ENCODE measurements at places on chromosomes 3 and 15.

- no peak for DNase-seq
- H3K36me3 ChIP-seq = no peaks in the 10 kb centered on the region
- no peaks in the 10 kb centered on the region for H3K27me3 ChIP-seq
Observed at GRCh38 chr3:52998771-52999513, 46.9 kb downstream of the SFMBT1 start.

DNA sequence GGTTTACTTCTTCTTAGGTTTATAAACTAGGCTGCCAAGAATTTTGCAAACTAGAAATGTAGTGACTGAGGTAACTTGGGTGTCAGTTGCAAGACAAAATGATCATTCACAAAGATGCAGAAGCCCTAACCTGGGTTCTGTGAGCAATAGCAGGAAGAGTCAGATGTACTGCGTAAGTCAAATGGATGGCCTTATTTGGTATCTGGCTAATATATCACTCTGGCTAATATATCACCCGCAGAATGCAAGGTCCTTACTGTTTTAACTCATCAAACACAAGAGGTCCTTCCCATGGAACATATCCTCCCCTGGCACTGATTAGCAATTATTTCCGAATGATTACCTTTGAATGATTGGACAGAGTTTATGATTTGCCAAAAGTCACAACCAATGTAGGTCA lies 37.4 kb downstream of the RBMS3 start:
- no peak overlapping the region for H3K4me3 ChIP-seq
- no peak overlapping the region for H3K27ac ChIP-seq
- no peaks in the 10 kb centered on the region for H3K36me3 ChIP-seq
- H3K27me3 ChIP-seq = no peaks in the 10 kb centered on the region
- DNase-seq = no peak
- no peaks in the 10 kb centered on the region for H3K4me1 ChIP-seq

GRCh38 chr3:172244011-172244410 lies 204.2 kb downstream of the GHSR start:
- DNase-seq = no peak
- H3K27ac ChIP-seq = no peak overlapping the region
- no peaks in the 10 kb centered on the region for H3K27me3 ChIP-seq
- H3K4me3 ChIP-seq = no peak overlapping the region
- H3K4me1 ChIP-seq = no peaks in the 10 kb centered on the region

DNA sequence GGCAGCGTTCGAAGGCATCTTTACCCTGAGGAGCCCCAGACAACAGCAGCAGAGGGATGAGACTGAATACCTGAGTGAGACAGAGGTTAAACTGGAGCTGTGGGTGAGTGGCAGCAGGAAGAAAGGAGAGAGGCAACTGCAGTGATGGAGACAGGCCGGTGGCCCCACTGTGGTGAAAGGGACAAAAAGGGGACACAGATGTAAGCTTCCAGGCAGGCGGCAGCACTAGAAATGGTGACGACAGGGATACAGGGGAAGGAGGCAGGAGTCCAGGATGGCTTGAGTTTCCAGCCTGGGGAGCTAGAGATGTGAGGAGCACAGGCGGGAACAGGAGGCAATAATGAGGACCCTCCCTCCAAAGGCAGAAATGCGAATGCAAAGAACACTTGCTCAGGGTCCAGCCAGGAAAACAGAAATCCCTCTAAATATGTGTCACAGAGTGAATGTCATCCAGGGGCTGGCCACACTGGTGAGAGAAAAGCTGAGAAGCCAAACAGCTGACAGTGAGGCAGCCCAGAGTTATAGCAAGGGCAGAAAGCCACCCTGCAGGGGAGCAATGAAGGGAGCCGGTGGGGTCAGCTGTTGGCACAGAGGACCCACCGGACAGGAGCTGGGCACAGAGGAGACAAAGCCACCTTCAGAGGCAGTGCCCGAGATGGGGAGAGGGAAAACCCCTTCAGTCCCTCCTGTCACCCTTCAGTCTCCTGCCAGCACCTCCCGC lies 70.1 kb downstream of the TBC1D2B start:
- H3K27me3 ChIP-seq = no peaks in the 10 kb centered on the region
- H3K36me3 ChIP-seq = peaks cover 77% of the 10 kb centered on the region
- H3K4me1 ChIP-seq = no peaks in the 10 kb centered on the region
- H3K4me3 ChIP-seq = no peak overlapping the region

DNA sequence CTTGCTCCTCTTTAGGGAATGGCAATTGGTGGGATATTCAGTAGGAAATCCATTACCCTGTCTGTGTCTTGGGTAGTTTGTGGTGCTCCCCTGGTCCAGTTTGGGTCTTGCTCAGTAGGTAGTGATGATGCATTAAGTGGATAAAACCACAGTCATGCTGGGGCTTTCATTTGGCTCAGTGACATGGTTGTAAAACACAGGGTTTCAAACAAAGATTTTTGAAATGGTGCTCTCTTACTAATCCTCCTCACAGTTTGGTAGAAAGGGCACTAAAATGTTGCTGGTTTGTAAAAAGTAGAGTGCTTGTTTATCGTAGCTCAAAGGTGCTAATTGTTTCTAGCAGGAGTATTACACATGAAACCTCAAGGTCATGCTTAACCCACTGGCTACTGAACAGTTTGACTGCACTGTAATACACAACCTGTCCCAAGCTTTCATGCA lies 22.9 kb downstream of the BBX start:
- H3K27ac ChIP-seq = no peak overlapping the region
- no peak for DNase-seq
- no peaks in the 10 kb centered on the region for H3K27me3 ChIP-seq
- no peaks in the 10 kb centered on the region for H3K4me1 ChIP-seq
- H3K4me3 ChIP-seq = no peak overlapping the region
- H3K36me3 ChIP-seq = no peaks in the 10 kb centered on the region

GRCh38 chr3:177250151-177250550 lies 52.9 kb upstream of the TBL1XR1 start:
- H3K4me3 ChIP-seq = no peak overlapping the region
- H3K27me3 ChIP-seq = no peaks in the 10 kb centered on the region
- DNase-seq = no peak
- H3K4me1 ChIP-seq = no peaks in the 10 kb centered on the region
- H3K36me3 ChIP-seq = no peaks in the 10 kb centered on the region

All from CD4-positive, alpha-beta memory T cell (primary cell).